CD14-positive monocyte (primary cell): ENCODE measurements at places on chromosomes 5 and 9.

DNA sequence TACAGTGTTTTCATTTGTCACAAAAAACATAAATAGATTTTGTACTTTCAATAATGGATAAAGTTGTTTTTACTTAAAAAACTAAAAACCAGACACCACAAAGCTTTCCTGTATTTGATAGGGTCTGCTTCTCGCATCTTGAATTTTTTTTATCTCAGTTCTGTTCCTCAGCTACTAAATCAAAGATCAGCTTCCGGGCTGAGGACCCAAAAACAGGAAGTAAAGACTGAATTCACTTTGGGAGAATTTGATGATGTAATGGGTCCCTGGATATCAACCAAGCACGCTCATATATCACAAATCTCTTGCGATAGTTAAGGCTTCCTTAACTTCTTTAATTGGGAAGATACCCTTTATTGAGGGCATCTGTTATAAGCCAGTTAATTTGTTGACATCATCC is 24.1 kb downstream of the ITK start:
- peak; percentile 55 for DNase-seq

DNA sequence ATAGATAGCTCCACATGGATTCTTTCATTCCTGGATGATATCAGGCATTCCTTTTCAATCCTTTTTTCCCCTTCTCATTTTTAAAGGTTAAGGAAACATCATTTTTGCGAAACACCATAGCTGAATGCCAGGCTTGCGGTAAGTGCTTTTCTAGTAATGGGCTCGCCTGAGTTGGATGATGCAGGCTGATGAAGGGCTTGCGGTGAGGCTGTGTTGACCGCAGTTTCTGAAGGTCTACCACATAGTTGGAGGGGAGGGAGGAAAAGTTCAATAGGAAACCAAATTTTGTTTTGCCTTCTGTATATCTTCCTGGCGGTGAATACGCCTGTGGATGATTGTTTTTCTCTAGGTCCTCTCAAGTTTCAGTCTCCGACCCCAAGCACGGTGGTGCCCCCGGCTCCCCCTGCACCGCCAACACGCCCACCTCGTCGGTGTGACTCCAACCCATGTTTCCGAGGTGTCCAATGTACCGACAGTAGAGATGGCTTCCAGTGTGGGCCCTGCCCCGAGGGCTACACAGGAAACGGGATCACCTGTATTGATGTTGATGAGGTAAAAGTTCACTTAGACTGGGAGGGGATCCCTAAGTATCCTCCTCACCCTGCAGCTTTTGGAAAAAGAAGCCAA is 24.3 kb downstream of the THBS4 start:
- no peak for DNase-seq

- DNase-seq, result no peak
Measured at GRCh38 chr5:154570572-154571324, 92.7 kb upstream of the HAND1 start.

- no peak for DNase-seq
Measured at GRCh38 chr5:106314221-106314824, 1356.4 kb downstream of the EFNA5 start.

DNA sequence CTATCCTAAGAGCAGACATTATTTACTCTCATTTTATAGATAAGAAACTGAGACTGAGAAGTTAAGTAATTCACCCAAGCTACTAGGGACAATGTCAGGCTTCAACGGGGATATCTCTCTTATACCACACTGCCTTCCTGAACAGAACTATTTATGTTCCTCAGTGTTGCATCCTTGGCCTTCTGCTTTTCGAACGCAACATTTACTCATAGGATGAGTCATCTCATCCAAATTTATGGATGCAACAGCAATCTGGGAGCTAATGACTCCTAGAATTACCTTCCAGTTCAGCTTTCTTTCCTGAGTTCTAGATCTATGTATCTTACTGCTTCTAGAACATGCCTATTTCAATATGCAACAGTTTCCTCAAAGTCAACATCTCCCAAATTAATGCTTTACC is 103.6 kb upstream of the PAM start:
- no peak for DNase-seq

DNA sequence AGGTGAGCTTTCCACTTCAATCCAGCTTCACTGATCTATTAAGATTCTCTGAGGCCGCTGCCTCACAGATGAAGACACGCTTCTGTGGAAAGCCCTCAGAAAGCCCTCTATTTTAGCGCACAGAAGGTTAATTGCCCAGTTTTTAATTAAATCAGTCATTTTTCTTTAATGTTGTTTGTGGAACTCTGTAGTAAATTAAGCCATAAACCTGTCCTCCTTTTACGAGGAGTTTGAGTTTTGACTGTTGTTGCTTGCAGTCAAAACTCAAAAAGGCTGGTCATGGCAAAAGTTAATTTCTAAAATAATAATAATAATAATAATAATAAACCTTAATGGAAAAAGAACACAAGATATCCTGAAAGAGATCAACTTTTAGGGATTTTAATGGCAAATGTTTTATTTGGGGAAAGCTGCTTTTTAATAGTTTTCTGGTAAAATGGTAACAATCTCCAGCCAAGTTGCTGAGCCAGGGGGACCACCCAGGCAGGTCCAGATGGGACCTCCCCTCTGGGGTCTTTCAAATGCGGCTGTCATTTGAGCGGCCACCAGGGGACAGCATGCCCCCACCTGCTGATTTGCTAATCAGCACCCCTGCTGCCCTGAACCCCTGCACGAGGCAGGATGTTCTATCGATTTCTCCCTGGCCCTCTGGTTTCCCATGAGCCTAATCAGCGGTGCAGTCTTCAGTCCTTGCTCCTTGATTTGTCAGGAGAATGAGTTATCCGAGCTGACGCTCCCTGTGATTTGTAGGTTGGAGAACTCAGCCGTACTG is 247.2 kb downstream of the FSTL4 start:
- DNase-seq, result no peak

- DNase-seq, result no peak
Measured at GRCh38 chr5:33925278-33925677, 10.9 kb upstream of the RXFP3 start.

- no peak for DNase-seq
Measured at GRCh38 chr5:168770036-168770498, 190.9 kb upstream of the PANK3 start.

- DNase-seq, result no peak
Measured at GRCh38 chr9:81890104-81890503, 38.1 kb upstream of the SPATA31D4 start.

DNA sequence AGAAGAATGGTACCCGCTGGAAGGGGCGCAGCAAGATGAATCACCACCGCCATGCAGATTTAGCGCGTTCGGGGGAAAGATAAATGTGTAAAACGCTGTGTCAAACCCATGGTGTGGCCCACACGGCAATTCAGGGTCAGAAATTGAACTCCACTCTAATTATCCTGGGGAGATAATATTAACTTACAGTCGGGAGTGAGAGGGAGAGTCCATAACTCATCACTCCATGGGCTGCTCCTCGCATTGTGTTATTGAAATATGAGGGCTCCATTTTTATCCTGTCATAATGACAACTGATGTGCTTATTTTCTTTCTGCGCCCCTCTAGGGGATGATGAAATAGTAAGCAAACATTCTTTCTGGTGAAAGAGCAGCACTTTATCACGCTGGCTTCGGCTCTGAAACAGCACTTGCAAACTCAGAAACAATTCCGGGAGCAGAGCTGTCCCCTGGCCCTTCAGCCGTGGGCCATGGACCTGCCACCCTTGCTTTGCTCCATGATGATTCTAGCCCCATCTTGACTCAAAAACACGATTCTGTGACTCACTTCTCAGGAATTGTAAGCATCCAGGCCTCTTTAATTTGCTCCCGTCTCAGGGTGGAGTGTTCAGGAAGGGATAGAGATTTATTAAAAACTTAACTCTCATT is 431.6 kb downstream of the IRX1 start:
- DNase-seq, result no peak

DNA sequence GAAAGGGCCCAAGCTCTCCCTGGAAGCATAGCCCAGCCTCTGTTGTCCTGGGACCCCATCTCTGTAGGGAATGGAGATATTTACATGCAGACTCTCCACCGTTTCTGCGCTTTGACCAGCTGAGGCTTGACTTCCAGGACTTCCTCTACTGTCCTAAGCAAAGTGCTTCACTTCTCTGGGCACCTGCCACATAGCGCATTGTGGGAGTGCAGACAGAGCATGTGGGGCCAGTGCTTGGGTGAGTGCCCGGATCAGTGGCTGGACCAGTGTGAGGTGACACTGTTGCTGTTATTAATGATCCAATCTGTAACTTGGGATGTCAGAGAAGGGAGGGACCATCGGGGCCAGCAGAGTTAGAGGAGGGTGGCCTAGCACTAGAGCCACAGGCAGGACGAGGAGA is 10.5 kb downstream of the CXCL14 start:
- DNase-seq, result no peak

- DNase-seq, result no peak
Measured at GRCh38 chr5:133147815-133148567, 96.2 kb downstream of the HSPA4 start.

DNA sequence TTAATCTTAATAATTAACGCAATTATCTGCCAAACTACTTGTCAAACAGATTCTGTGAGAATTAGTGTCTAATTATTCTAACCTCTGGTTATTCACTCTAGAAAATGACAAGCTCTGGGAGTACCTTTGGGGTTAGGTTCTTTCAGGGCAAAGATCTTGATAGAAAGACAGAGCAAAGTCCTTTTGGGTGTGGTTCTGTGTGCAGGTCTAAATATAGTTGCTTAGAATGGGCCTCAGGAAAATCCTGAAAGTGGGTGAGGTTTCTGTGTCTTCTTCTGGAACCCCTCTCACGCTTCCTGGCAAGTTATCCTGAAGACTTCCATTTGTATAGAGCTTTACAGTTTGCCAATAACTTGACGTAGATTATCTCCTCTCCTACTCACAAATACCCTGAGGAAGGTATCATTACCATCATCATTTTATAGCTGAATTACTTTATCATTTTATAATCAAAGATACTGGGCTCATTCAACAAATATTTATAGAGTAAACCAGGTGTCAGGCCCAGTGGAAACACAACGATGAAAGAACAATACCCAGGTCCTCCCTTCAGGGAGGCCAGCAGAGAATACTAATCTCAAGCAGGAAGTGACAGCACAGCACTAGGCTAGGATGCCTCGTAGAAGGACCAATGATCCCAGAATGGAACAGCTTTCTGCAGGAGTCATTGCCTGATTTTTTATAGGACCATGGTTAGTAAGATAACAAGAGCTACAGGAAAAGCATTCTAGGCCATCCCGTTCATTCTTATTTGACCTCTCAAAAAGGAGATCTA is 27.6 kb upstream of the LHFPL2 start:
- no peak for DNase-seq

DNA sequence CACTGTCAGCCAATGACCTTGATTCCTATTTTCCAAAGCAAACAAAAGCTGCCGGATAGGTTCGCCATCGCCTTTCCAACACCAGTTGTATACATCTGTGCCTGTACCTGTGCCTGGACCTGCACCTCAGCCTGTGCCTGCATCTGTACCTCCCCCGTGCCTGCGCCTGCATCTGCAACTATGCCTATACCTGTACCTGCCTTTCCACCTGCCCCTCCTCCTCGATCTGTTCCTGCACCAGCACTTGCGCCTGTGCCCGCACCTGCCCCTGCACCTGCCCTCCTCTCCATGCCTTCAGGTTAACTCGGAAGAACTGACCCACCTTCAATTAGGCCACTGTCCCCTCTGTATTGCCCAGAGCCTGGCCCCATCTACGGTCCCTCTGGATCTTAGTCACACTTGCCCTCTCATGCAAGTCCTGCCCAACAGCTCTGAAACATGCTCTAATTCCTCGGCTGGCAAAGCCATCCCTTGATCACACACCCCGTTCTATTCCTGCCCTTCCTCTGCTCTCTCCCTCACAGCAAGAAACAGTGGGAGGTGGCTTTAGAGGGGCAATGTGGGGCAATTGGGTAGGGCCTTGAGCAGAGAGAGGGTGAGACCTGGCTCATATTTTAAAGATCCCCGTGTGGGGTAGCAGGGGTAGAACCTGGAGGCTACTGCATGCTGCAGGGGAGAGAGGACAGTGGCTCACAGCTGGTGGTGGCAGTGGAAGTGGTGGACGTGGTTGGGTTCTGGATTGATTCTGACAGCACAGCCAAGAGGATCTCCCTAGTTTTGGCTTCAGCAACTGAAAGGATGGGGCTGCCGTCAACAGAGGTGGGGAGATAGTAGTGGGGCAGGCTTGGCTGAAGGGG is 59.6 kb upstream of the PHYKPL start:
- DNase-seq, result no peak

GRCh38 chr9:136944212-136944518 is 373 bp downstream of the FBXW5 start:
- DNase-seq, result peak; percentile 76

DNA sequence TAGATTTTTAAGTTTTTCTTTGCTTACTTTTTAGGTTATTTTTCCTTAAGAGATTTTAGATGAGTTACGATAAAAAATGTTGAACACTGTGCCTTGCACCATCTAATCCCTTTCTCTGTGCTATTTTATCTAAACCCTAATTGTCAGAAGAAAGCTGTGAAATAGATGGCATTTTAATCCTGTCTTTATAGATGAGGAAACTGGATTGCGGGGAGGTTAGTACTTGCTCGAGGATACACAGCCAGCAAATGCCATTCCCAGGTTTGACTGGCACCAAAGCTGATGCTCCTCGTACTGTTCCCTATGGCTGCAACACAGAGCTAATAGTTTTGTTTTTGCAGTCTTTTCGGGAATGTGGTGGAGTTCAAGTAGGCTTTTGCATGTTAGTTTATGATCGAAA is 82.7 kb downstream of the ZSWIM6 start:
- no peak for DNase-seq

GRCh38 chr5:140628711-140629110 is 4.3 kb downstream of the CD14 start:
- DNase-seq, result peak; percentile 56

DNA sequence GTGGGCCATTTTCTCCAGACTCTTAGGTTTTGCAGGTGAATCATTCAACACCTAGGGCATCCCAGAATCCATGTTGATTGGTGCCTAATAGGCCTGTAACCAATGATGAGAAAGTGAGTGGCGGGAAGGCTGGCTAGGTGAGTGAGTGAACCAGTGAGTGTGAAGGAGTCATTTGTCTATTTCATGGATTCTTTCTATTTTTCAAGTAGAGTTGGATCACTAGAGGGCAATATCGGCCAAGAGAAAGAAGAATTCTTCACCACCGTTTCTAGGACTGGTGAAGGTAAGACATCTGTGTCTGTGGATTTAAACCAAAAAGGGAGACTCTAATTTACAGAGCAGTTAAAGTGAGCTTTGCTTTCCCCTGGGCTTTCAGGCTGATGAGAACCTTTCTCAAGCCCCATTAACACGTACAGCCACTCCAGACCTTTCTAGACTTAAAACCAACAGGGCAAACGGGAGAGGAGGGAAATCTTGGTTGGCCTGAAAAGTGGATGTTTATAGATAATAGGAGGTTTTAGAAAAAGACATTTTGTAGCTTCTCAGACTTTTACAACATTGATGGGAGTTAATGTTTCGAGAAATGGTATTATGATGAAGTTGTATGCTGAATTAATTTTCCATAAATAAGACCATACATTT is 114.3 kb upstream of the IL12B start:
- DNase-seq, result no peak

DNA sequence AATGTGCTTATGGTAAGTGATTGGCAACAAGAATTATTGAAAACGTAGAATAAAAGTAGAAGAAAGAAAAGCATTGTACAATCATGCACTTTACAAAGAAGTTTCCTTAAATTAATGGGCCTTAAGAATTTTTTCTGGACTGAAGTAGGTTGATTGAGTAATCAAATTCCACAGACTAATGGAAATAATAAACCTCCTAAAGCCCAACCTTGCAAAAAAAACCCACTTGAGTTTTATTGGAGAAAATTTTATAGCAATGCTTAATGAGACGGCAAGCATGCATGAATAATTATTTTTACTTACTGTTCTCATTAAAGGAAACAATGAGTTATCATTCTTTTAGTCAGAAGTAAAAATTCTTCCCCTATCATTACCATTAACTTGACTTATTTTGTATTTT is 676.1 kb upstream of the C9orf72 start:
- no peak for DNase-seq
